Pons (tissue), 1 donor: ENCODE measurements at places on chromosomes 5 and 9.

GRCh38 chr9:89095761-89096528, 82.7 kb downstream of the SHC3 start:
- DNase-seq = no peak

GRCh38 chr9:1018121-1018520, 32.0 kb upstream of the DMRT2 start:
- DNase-seq = no peak

GRCh38 chr5:132372127-132372526, 2.6 kb downstream of the SLC22A5 start:
- no peak for DNase-seq

DNA sequence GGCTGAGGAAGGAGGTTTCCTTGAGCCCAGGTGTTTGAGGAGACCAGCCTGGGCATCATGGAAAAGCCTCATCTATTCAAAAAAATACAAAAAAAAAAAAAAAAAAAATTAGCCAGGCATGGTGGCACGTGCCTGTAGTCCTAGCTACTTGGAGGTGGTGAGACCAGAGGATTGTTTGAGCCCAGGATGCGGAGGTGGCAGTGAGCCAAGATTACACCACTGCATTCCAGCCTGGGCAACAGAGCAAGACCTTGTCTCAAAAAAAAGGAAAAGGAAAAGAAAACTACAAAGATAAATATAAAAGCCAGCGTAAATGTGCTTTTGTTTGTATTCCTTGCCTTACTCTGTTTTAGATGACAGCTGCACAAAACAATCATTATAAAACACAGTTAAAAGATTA, 2249.2 kb upstream of the C9orf72 start:
- no peak for DNase-seq

- DNase-seq = no peak
These were observed 120.7 kb upstream of the PAPPA start for GRCh38 chr9:116032683-116033440.

DNA sequence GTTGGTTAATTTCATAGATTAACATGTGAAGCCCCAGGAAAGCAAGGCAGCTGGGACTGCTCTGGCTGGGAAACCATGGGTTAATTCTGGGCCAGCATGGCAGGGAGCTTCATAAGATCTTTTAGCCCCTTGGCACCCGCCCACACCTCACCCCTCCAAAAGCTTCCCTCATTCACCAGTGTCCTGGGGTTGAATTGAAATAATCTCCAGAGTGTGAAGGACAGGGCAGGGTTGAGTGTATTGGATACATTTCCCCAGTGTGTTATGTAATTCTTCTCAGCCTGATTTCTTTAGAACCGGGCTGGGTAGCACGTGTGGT, 19.4 kb downstream of the WNT8A start:
- no peak for DNase-seq

GRCh38 chr9:37752642-37753488, 740 bp upstream of the TRMT10B start:
- DNase-seq = no peak

- peak; percentile 44 for DNase-seq
These were observed 8.4 kb upstream of the RGS3 start for GRCh38 chr9:113454914-113455761.

GRCh38 chr9:129006328-129007034, 21.6 kb downstream of the SH3GLB2 start:
- peak; percentile 87 for DNase-seq

DNA sequence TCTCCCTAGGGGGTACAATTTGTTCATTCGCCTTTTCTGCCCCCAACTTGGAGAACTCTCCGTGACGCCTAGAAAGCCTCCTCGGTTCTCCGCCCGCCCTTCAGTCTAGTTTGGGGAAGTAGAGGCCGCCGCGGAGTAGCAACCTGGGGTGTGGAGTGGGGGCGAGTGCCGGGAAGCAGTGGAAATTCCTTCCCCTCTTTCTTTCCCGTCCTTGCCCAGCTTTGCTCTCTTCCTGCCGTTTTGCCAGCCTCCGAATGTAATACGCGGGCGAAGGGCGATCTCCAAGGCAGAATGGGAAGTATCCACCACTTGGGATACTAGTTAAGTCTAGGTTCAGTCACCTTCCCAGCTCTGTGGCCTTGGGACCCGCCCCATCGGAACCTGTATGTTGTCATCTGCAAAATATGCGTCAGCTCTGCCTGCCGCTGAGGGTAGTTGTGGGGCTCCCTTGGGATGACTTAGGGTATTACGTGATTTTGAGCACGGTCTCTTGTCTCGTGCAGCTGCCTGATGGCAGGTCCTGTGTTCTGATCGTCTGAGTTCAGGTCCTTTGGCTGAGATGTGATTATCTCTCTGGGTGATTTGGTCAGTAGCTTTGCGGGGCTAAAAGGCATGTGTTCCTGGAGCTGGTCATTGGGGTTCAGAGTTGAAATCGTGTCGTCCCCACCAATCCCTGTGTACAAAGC, 724 bp downstream of the PAM start:
- DNase-seq = peak; percentile 31

- DNase-seq = no peak
These were observed 29.7 kb downstream of the GABRP start for GRCh38 chr5:170813231-170813630.

DNA sequence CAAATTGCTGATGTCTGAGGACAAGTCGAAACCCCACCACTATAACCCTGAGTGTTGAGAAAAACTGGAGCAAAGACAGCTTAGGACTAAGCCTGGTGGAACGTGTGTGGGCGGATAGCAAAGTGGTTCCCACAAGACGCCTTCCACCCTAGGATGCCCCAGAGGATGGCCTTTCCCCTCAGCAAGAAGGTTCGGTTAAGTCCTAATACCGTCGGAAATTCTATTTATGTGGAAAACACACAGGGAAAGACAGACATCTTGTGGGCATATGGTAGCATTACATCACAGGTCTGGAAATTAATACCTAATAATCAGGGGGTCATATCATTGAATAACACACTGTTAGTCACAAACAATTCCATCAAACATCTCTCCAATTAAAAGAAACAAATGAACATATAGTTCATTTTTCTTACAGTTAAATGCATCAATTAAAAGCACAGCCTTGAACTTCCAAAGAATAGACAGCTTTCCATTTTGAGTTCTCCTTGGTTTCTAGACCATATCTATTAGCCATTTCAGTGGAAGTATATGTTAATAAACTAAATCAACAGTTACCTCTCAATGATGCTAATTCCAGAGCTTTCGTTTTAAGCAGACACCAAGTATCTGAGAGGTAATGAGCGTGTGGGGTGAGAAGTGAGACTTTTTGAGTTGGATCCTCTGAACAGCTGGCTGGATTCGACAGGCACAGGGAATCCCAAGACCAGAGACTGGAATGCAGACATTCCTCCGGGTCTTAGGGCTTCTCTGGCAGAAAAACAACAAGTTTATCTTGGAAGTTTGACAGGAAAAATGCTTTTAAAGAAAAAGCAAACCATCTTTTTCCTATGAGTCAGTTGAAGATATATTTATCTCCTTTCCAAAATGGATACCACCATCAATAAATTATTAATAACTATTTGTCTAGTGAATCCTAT, 2.9 kb upstream of the ICE1 start:
- DNase-seq = peak; percentile 51

GRCh38 chr5:179605026-179605833, 18.2 kb downstream of the HNRNPH1 start:
- no peak for DNase-seq

- no peak for DNase-seq
These were observed 161.7 kb downstream of the OLFM1 start for GRCh38 chr9:135249191-135249590.
